Skeletal muscle cell (primary cell): ENCODE measurements at places on chromosomes 11 and 22.

GRCh38 chr11:44029977-44030911 is 17.5 kb upstream of the ACCSL start:
- DNase-seq, result peak; percentile 31

GRCh38 chr11:73275381-73275750 is 3.2 kb downstream of the P2RY6 start:
- DNase-seq, result no peak

DNA sequence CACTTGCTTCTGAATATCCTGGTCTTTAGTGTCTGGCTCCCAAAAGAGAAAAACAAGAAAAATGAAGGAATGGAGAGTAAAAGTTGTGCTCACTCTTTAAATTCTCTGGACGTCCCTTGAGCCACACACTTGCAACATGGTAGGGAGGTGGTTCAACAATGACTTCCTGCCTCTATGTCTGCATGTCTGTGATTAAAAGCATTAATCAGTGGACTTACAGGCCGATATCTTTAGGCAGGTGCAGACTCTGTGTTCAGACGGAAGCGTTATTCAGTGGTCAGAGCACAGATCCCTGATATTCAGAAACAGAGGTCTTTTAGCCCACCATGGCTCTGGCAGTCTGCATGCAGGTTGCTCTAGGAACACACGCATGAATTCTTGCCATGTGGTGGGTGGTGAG is 1920.0 kb upstream of the RAG2 start:
- no peak for DNase-seq

DNA sequence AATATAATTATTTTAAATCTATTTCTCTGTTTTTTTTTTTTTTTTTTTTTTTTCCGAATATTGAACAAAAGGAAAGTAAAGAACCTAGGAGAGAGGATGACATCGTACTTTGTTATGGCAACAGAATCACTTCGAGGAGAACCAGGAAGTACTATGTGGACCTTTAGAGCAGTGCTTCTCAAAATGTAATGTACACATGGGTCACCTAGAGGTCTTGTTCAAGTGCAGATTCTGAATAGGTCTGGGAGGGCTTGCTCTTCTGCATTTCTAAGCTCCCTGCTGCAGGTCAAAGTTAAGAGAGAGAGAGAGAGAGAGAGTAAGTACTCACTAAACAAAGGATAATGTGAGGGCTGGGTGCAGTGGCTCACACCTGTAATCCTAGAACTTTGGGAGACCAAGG is 419.5 kb upstream of the TENM4 start:
- DNase-seq, result no peak

- DNase-seq, result peak; percentile 82
These were observed 20.0 kb downstream of the LDLRAD3 start for GRCh38 chr11:35963911-35964310.

- no peak for DNase-seq
These were observed 1363.0 kb downstream of the TBC1D22A start for GRCh38 chr22:48125416-48125815.

- DNase-seq, result no peak
These were observed 47.2 kb downstream of the MCHR1 start for GRCh38 chr22:40726514-40726913.

DNA sequence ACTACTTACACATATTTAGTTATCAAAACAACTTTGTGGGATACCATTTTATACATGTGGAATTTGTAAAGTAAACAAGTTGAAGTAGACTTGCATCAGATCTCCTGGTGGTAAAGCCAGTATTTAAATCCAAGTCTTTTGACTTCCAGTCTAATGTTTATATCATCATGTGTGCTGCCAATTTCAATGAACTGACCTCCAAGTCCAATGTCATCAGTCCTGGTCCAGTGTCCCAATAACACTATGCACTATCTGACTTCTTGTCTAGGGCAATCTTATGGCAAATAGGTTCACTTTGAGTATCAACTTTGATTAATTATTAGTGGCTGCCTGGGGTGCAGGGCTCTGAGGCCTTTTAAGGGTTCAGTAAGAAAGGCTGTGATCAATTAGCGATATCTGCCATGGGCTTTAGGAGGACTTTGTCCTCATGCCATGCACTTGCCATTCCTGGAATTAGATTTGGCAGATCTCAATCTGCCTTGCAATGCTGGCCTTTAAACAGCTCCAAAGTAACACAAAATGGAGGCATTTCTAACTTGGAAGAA is 9.6 kb upstream of the PTS start:
- DNase-seq, result no peak

- no peak for DNase-seq
These were observed 24.4 kb downstream of the ADAMTS8 start for GRCh38 chr11:130403967-130404366.
